ENCODE measurements at places on chromosomes 2 and 18.
A peak's percentile ranks its signal among the peaks of the same experiment; 100 is the strongest.

DNA sequence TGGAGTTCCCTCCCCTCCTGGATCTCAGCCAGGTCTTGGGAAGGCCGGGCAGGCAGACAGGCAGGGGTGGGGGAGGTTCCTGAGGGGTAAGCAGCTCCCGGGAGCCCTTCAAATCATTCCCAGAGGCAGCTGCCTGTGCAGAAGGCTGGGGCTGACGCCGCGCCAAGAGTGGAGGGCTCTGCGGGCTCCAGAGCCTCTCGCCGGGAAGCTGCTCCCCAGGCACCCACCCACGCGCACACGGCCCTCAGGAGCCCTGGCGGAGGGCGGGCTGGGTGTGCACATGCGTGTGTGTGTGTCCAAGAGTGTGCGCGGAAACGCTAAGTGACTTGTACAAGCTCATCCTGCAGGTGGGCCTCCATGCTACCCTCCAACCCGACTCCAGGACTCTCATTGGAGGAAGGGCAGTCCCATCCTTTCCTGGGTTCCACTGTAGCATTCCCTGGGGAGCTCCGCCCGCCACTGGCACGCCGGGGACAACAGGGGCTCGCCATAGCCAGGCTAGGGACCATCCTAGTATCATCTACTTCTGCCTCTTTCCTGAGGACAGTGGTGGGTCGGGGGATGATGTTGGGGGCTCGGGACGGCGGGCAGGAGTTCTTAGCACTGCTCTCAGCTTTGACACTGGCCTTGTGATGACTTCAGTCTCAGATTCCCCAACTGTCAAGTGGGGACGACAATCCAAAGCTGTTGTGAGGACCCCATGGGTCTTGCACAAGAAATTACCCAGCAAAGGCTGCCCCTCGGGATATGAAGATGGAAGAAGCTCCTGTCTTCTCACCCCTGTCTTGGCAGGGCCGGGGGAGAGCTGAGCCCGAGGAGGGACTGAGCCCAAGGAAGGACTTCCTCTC is 50.3 kb downstream of the INHBB start:
- DNase-seq, result no peak

- no peak for DNase-seq
These were observed 84.3 kb downstream of the TNS1 start for GRCh38 chr2:217918308-217919024.

- no peak for DNase-seq
These were observed 21.7 kb downstream of the ADD2 start for GRCh38 chr2:70746094-70746974.

GRCh38 chr18:6437937-6438818 is 23.5 kb upstream of the L3MBTL4 start:
- DNase-seq, result no peak

- DNase-seq, result no peak
These were observed 657.3 kb upstream of the SLC39A10 start for GRCh38 chr2:194999771-195000170.

- no peak for DNase-seq
These were observed 3.6 kb upstream of the KCNJ13 start for GRCh38 chr2:232779934-232780333.

GRCh38 chr2:213934560-213934959 is 476.3 kb upstream of the VWC2L start:
- peak; percentile 33 for DNase-seq

DNA sequence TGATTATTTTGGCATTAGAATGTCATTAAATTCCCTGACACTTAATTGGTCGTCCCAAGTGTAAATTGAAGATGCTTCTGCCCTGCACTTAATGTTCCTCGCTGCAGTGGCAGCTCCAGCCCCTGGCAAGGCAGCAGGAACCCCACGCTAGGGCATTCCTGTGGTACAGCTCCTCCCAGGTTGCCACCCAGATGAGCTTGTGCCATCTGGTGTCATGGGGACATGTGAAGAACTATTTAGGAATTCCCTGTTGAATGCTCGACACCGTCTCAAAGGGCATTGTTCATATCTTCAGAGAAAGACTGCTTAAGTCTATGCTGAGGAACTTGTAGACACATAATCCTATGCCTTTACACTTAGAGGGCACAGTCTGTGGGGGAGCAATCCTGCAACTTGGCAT is 38.9 kb downstream of the BCL2L11 start:
- no peak for DNase-seq

GRCh38 chr2:67294218-67294617 is 102.9 kb upstream of the ETAA1 start:
- no peak for DNase-seq

- no peak for DNase-seq
These were observed 42.3 kb downstream of the R3HDM1 start for GRCh38 chr2:135573620-135574019.

DNA sequence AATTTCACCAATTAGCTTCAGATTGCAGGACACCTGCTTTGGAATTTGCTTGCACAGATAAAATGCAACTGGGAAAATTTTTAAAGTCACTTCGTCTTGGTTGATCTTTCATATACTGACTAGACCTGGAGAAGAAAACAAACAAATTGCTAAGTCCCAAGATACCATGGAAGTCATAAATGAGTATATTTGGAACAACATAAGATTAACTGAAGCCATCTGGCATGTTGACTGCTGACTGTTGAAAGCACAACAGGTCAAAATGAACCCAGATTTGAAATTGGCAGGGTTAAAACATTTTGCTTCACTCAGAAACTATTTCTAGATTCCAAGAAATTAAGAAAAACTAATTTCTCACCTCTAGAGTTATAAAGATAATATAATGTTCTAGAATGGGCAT is 470.7 kb downstream of the LPIN1 start:
- no peak for DNase-seq

- DNase-seq, result no peak
These were observed 7.1 kb downstream of the KCNE4 start for GRCh38 chr2:223058952-223059716.

DNA sequence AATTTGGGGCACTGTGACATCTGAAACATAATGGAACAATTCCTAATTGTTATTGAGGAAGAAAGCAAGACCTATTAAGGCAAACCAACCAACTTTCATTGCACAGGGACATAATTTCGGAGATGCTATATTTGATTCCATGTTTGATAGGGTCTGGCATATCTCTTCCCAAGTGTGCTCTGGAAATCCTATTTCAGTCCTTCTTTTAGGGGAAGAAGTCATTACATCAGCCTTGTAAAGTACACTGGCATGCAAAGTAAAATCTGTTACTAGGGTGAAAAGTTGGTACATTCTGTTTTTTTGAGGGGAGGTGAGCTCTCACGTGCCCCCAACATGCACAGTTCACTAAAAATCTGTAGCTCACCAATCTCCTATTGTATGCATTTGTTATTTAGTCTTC is 172.4 kb downstream of the SLC8A1 start:
- DNase-seq, result no peak

GRCh38 chr18:3540805-3541548 is 91.0 kb downstream of the TGIF1 start:
- no peak for DNase-seq

DNA sequence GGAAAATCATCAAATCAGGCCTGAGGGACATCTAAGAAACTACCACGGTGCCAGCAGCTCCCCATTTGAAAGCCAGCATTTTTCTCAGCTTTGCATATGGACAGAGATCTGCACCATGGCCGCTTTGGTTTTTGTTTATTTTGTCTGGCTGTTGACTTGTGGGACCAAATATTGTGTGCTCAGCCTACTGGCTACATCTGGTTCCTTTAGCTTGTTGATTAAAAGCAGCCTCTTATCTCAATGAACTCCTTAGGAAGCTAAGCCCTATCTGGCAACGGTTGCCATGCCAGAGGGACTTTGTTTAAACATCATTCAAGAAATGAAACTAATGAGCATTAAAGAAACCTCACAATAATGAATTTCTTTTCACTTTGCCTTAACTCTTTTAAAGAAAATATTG is 32.4 kb upstream of the CCDC150 start:
- DNase-seq, result no peak

- no peak for DNase-seq
These were observed 57.8 kb upstream of the RGPD5 start for GRCh38 chr2:109736177-109736827.

GRCh38 chr2:145692971-145693478 is 1173.1 kb upstream of the ZEB2 start:
- DNase-seq, result peak; percentile 30

DNA sequence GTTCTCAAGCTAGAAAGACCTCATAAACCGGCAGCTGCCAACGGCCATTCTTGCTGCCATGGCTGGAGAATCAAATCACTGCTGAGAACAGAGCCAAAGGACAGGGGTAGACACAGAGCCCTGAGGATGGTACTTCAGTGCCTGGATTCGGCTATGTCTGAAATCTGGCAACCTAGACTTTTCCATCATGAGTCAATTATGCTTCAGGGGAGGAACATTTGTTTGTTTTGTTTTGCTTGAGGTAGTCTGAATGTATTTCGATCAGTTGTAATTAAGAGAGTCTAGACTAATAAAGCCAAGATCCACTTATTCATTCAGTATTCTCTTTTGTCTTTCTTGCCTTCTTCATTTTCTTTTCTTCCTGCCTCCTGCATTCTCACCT is 122.8 kb upstream of the SH3BP4 start:
- DNase-seq, result no peak

GRCh38 chr2:128180031-128180430 is 89.0 kb downstream of the UGGT1 start:
- no peak for DNase-seq

DNA sequence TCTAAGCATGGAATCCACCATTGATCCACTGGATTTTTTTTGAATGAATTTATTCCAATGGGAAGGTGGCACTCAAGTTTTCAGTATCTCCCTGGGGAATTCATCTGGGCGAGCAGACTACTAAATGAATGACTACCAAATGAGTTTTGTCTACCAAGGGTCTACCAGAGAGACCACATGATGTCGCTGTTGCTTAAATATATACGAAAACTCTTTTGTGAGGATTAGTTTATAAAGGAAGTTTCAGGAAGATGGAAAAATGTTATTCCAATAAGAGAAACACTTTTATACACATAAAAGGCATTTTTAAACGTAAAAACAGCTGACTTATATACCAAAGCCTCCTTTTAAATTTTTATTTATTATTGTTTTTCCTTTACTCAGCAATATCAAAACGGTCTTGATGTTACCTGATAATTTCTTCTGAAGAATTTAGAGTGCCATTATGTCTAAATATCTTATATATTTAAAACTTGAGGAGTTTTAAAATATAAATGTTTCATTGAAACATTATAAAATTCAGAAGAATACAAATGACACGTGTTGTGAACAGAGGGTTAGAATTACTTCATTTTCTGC is 139.7 kb downstream of the HRH4 start:
- DNase-seq, result no peak

DNA sequence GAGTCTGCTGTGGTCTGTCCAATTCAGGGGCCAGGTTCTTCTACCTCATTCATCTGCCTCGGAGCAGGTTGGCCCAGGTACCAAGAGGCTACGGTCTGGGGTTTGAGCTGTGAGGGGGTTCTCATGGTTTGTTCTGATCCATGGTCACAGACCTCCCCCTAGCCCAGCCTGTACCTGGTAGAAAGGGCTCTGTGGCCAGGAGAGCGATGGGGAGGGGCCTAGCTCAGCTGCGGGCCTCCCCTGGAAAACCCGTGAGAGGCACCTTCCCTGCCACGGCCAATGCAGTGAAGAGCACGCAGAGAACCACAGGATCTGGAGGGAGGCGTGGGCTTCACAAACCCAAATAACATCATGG is 19.6 kb upstream of the ALLC start:
- DNase-seq, result no peak

GRCh38 chr18:50898919-50899318 is 20.0 kb downstream of the ME2 start:
- no peak for DNase-seq

DNA sequence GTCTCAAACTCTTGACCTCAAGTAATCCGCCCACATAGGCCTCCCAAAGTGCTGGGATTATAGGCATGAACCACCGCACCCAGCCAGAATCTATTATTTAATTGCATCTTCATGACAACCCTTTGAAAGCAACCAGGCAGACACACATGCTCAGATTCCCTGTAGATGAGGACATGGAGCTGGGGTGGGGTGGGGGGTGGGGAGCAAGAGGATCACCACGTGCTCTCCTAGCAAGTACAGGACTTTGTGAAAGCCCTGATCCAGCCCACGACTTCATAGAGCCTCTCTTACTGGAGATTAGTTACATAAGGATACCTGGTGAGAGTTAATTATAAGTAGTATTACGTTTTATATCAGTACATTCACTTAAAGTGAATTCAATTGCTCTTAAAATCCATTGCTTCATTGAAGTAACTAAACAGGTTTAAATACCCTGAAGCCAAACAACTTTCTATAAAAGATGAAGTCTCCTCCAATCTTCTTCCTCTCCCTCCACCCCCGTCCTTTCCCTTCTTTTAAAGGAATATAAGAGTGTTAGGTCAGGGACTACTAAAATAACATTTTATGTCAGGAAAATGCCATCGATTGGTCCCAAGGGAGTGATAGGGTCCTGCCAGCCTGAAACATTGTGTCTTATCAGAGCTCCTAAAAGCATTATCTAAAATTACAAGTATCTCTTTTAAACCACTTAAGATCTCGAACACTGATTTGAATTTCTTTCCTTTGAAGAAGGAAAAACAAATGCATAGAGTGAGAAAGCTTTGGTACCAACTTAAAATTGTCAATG is 123.9 kb downstream of the EPHA4 start:
- no peak for DNase-seq

- no peak for DNase-seq
These were observed 78.9 kb upstream of the SMAD7 start for GRCh38 chr18:49029628-49030027.

GRCh38 chr2:33897741-33898140 is 298.6 kb upstream of the FAM98A start:
- no peak for DNase-seq

- DNase-seq, result no peak
These were observed 64.7 kb downstream of the SKA1 start for GRCh38 chr18:50439460-50440015.

GRCh38 chr2:227310756-227311110 is 14.3 kb upstream of the MFF start:
- no peak for DNase-seq

- DNase-seq, result no peak
These were observed 152.9 kb upstream of the NOSTRIN start for GRCh38 chr2:168649562-168649961.

DNA sequence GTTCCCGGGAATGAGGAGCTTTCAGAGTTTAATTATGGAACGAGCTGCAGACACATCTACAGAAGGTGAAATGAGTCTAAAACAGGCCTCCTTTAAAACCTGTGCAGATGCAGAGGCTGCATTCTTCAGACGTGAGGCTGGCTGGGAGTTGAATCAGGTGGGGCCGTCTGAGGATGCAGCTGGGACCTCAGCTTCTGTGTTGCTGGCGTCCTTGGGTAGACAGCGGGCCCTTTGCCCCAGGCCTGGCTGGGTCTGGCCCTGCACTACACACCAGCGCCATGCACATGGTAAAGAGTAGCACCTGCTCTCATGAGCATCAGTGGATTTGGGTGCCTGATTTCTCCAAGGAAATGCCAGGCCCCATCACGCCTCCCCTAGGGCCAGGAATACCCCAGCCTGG is 67.3 kb downstream of the TMEM18 start:
- DNase-seq, result no peak

DNA sequence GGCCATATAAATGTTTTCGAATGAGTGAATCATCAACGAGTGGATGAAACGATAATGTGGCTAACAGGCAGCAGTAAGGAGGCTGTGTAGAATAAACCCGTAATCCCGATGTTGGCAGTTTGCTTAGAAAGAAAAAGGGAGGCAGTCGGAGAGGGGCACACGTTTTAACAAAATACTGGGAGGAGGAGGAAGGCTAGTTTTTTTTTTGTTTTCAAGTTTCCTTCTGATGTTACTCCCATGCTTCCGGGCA is 476 bp upstream of the MSH2 start:
- no peak for DNase-seq

GRCh38 chr2:221245772-221246171 is 326.3 kb downstream of the EPHA4 start:
- DNase-seq, result no peak

All from CD4-positive, alpha-beta T cell (primary cell).